ENCODE measurements at places on chromosomes 7 and 10.
A peak's percentile ranks its signal among the peaks of the same experiment; 100 is the strongest.

- DNase-seq, result no peak
Measured at GRCh38 chr7:112529521-112529920, 48.7 kb downstream of the LSMEM1 start.

DNA sequence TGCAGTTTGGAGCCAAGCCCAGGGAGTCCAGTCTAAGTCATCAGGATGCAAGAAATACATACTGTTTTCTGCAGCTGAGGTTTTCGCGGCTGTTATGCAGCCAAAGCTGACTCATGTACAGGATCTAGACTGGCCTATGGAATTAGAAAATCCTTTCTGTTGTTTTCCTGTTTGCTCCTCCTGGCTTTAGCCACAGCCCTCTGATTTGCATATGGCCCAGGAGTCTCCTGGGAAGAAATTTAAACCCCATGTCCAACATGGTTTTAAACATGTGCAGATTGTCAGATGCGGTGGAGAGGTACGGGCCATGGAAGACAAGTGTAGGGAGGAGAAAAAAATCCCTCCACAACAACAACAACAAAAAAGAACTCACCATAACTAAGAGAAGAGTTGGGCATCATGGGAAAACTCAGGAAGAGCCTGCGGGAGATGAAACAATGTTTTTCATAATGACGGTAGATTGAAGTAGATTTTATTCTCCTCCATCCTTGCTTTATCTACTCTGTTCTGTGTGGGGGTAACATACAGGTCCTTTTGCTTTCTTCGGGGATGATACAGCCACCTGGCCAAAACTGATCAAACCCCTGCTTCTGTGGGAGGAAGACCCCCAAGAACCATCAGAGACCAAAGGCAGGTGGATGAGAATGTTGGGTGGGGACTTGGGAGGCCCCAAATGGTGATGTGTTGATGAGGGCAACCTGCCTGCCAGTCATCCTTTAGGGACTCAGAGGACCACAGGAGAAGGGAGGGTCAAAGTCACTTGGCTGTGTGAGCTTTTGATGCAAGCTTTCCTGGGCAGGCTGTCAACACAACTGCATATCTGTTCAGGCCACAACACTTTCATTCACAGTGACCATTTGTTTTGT is 29.8 kb upstream of the GNA12 start:
- peak; percentile 28 for DNase-seq

- DNase-seq, result no peak
Measured at GRCh38 chr7:55187701-55188491, 169.1 kb downstream of the EGFR start.

DNA sequence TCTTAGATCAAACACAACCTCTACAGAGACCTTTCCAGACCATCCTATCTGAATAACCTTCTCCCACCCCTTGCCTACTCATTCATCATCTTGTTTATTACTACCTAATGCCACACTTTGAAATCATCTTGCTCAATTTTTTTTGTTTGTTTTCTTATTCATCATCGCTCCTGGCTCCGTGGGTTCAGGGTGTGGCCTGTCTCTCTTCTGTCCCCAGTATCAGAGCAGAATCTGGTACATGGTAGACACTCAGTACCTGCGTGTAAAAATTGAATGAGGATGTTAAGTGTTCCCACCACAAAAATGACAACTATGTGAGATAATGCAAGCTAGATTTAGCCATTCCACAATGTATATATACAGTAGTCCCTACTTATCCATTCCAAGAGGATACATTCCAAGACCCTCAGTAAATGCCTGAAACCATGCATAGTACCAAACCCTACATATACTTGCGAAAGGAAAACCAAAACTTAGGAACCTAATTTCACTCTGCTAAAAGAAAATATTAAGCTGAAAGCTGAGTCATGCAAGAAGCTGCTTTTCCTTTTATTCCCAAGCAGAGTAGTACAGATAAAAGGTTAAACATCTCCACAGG is 72.1 kb upstream of the SEC61G start:
- no peak for DNase-seq

DNA sequence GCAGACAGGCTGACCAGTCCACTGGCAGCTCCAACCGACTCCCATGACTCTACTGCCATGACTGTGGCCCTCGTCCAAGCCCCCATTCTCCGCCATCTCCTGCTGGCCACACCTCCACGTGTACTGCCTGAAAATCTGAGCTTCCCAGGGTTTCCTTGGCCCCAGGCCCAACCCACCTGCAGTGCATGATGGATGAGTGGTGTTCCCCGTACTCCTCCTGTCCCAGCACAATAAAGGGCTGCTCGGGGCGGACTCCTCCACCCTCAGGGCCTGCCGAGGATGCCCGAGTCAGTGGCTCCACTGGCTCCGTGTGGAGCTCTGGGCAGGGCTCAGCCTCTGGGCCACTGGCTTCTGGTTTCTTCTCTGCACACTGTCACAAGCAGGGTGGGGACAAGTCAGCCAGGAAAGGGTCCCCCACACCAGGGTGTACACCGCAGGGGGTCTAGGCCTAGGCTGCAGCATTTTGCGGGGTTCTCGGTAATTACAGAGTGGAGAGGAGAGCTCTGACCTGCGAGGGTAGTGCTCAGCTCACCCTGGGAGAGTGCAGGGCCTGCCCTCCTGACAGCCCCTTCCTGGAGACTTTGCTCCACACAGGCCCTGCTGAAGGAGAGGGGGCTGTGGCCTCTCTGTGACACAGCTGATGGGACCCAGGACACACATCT is 15.2 kb downstream of the WDR91 start:
- no peak for DNase-seq

GRCh38 chr7:149610441-149611011 is 112.9 kb upstream of the ZNF746 start:
- no peak for DNase-seq

- DNase-seq, result no peak
Measured at GRCh38 chr7:137694405-137694804, 152.4 kb downstream of the DGKI start.

- no peak for DNase-seq
Measured at GRCh38 chr7:26165950-26166683, 14.1 kb downstream of the NFE2L3 start.

DNA sequence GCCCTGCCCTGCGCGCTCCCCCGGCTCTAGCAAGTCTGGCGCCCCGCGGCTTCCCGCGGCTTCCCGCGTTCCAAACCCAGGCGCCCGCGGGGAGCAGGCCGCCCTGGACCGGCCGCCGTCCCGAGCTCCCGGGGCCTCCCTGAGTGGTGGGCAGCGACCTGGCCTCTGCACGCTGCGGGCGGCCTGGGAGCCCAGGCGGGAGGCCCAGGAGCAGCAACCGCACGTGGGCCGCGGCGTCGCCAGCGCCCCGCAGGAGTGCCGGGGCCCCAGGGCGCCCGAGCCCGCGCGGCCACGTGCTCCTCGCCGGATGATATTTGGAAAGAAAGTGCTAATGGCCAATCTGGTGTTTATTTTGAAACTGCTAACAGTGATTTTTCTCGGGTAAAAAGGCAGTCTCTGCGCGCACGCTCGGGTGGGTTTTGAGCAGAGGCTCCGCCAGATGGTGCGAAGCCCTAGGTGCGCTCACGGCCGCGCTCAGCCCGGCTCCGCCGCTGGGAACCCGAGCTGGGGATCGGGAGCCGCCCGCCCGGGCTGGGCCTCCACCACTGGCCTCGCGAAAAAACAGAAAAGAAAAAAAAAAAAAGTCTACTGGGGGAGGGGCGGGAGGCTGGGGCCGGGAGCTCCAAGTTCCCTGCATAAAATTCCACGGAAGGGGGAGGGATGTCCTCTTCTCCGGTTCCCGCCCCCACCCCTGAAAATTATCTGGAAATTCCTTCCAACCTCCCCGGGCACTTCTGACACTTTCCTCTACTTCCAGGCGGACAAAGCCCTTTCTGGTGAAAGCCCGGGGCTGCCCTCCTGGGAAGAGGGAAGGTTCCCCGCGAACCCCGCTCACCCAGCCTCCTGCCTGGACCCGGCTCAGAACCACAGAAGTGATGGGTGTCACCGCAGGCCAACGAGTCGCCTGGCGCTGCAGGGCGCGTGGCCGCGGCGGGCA is 4.3 kb downstream of the EBF3 start:
- DNase-seq, result no peak

DNA sequence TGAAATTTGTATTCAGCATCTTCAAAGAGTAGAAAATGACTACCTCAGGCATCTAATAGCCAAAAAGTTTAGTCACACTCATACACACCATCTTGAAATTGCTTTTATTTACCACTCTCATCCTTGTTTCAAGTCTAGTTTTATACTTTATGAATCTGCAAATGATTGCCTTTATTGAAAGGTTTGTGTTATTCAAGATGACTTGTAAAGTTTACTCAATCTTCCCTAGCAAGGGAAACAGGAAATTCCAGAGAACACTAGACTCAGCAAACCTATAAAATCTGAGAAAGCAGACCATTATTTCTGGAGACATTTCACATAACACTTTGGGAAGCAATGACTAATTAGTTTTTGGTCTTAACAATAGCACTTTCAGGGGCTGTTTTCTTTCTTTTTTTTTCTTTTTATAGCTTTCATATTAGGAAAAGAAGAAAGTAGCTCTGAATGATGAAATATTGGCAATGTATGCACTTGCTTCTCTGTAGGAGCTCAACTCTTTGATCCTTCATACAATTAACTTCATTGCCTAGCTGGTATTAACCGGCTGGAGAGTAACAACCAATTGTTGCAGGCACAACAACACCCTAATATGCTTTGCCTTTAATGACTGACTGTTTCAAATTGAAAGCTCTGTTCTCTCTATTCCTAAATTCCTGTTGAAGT is 68.9 kb upstream of the HDAC9 start:
- DNase-seq, result no peak

DNA sequence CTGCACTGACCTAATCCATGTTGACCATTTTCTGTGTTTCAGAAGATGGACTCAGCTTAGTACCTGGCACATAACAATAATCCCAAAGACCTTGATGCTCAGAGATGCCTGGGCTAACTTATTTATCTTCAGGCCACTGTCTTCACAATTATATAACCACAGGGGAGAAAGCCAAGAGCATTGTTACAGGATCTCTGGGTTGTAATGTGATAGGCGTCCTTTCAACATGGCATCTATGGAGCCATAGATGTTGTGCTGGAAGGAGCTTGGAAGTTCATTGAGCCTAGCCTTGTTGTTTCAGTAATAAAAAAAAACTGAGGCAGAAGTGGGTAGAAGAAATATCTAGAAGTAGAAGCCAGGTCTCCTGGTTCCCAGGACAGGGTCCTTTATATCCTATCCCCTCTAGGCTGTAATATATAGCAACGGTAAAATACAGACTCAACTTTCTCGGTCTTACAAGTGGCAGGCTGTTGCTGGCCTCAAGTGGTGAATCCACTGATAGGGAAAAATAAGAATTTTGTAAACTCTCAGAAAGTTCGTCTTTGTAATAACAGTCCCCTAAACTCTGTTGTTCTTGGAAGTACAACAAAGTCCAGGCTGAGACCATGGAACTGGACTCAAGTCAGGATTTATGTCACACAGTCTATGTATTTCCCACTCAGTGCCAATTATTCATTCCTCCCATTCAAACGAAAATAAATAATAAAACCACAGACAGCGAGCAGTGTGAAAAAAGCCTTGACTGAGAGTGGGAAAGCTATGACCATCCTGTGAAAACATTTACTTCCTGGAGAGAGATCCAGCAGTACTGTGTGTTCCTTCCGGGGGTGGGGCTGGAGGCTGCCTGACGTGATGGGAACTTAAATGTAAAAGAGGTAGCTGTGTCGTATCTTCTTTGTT is 277.6 kb downstream of the REEP3 start:
- no peak for DNase-seq

- DNase-seq, result no peak
Measured at GRCh38 chr7:139566736-139567646, 43.5 kb downstream of the CLEC2L start.
